ENCODE measurements at places on chromosomes 1 and 21. TPM values are rescaled to one million over a fixed set of nuclear protein-coding genes. Genes with fewer than 3 reads are reported as not detected.

GRCh38 chr1:21312407-21312992 lies 22.2 kb upstream of the ECE1 start:
- no peak for DNase-seq

DNA sequence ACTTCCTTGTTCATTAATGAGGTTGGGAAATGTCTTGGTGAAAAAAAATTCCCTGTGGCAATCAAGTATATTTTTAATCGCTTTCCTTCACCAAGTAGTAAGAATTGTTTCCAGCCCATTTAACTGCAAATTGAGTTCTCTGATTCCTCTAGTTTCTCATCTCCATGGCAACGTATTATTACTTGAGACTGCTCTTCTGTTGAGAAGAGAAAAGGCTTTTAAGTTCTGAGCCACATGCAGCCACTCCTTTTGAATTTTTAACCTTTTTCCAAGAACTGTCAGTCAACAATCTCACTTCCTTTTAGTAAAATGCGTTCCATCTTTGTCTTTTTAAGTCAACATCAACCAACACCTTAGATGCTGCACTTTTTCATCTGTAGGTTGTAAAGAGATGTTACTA lies 75.7 kb upstream of the KIAA1614 start:
- DNase-seq: no peak

The OR2T2 gene
- not detected for total RNA-seq

The IGSF9 gene
- not detected for total RNA-seq

Data from G401 (cell line).